Activated T-cell treated with anti-CD3 and anti-CD28 coated beads for 48 hours (primary cell): ENCODE measurements at places on chromosomes 2 and 18.

DNA sequence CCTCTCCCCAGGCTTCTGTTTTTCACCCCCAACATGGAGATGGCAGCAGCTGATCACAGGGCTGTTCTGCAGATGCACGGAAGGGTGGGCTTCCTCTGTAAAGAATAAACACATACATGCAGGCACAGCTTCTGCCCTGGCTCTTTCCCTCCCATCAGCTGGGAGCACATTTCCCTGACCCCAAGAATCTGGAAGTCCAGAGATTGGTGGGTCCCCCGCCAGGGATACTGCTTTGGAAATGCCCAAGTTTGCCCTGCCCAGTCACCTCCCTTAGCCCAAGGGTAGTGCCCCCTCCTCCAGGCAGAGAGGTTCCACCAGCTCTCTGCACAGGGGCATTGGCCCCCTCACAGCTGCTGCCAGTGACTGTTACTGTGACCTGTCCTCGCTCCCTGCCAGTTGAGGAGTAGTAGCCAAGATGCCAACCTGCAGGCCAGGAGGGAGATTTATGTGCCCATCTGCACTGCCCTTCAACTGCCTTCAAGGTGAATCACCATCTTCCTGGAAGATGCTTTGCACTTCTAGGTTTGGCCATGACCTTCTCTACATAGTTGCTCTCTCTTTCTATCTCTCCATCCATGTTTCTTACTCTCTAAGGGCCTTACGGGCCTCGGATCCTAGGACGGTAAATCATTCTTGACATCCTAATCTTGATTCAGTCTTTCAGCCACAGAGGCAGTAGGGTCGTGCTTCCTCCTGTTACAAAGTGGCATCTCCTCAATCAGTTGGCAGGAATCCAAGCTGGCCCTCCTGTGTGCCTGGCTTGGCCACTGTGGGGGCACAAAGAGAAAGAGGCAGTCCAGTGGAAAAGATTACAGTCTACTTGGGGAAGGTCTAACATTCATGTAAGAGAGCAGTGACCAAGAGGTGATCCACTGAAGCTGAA is 121.8 kb downstream of the CTIF start:
- DNase-seq, result no peak

GRCh38 chr2:129002751-129003150 is 684.1 kb upstream of the HS6ST1 start:
- no peak for DNase-seq

GRCh38 chr2:68767996-68768395 is 33.4 kb downstream of the ARHGAP25 start:
- no peak for DNase-seq

GRCh38 chr18:79943608-79944125 is 7.8 kb downstream of the SLC66A2 start:
- DNase-seq, result no peak

- DNase-seq, result no peak
These were observed 92.7 kb downstream of the DDX1 start for GRCh38 chr2:15684161-15685039.

GRCh38 chr18:10518595-10519255 is 7.1 kb upstream of the NAPG start:
- DNase-seq, result no peak

DNA sequence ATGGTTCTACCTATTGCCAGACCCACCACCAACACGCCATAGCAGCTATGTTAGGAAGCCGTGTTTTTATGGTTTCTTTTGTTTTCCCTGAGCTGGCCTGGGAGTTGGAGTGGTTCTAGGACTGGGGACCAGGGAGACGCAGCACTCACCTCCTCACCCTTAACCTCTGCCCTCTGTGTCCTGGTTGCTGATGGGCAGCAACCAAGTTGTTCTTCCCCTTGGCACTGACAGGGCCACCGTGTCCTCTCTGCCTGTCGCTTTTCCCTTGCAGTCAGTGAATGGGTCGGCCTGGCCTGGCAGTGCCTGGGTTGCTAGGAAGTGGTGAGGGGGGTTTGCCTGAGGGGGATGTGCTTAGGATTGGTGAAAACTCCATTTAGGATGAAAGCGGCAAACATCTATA is 197.1 kb upstream of the GATA6 start:
- no peak for DNase-seq

DNA sequence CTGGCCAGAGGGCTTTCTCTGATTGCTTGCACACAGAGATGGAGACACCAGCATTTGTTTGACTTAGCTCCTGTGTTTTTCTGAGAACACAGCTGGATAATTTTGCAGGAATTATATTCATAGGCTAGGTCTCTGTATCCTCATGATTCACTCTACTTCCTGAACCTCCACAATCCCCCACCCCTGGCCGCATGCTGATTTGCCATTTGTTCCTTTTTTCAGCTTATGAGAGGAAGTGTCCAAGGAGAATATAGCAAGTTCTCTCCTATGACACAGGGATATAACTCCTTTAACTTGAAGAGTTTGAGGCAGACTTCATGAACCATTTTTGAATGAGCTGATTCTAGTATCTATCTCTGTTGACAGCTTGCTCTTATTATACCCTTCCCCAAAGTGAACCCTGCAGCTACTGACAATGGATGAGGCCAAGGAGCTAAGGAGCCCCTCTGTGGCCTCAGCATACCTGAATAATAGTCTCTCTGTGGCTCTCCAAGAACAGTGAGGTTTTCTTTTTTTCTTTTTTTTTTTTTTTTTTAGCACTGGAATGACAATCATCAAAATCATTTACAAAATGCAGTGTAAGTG is 15.4 kb downstream of the CAVIN2 start:
- no peak for DNase-seq

- DNase-seq, result no peak
These were observed 7.6 kb upstream of the MSTN start for GRCh38 chr2:190069936-190070696.

- no peak for DNase-seq
These were observed 143.7 kb downstream of the EIPR1 start for GRCh38 chr2:3233877-3234276.

GRCh38 chr2:231169488-231169887 is 28.9 kb upstream of the ARMC9 start:
- DNase-seq, result no peak

- peak; percentile 34 for DNase-seq
These were observed 128.5 kb downstream of the RAPGEF4 start for GRCh38 chr2:172864182-172864581.

DNA sequence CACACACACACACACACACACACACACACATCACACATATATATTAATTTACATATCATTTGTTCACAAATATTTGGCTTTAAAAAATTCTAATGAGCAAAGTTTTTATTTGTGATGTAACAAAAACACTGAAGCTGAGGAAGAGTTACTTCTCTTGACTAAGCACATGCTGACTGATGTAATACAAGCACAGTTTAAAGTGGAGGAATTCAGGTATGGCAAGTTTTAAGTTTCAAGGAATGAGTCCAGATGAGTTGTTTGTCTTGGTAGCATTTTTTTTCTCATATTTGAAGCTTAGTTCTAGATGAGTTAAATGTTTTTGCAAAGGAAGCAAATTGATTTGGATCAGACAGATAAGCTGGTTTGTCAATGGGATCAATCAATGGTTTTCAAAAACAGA is 20.2 kb upstream of the CALCRL start:
- DNase-seq, result no peak
